ENCODE measurements at places on chromosomes 2 and 18. TPM values are rescaled to one million over a fixed set of nuclear protein-coding genes. Genes with fewer than 3 reads are reported as not detected.
A peak's percentile ranks its signal among the peaks of the same experiment; 100 is the strongest.

Gene CREG2
- total RNA-seq = 1.3 TPM

DNA sequence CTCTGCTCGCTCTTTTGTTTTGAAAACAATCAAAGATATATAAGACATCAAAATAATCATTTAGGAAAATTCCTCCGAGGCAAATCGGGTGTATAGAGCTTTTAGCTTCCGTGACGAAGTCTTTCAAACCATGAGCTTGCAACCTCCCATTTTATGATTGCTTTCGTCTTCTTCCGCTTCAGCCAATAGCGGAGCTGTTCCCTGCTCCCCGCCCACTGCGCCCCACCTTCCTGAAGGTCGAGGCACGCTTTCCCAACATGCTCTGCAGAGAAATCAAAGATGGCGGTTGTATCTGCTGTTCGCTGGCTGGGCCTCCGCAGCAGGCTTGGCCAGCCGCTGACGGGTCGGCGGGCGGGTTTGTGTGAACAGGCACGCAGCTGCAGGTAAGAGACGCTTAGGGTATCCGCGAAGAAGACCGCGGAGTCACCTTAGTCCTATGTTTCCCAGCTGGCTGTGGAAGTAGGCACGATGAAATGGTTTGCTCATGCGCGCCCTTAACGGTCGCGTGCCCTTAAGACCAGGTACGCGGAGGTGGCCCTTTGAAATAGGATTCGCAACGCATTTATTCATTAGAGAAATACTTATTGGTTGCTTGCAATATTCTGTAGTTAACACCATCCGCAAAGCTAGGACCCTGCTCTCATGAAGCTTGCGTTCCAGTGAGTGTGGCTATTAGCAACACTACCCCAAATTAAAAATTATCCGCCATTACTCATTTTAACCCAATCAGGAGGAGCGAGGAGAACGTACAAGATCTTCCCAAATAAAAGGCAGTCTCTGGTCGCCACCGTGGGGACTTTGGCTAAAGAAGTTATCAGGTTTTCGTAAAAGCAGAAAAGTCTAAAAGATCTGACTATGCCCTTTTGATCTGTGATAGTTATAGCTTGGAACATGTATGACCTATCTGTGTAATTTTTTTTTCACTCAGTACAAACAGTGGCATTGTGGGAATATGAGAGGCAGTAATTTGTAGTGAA is at the start of gene PTCD3:
Gene PTCD3 (plus strand): TSS at position 267 of the 977 bp plus-strand sequence. CDS start 13 bp downstream, at position 280.
- DNase-seq = peak; percentile 93

GRCh38 chr2:77604953-77605929 is 83.1 kb upstream of the LRRTM4 start:
- no peak for DNase-seq

Gene RGPD6
- total RNA-seq = 11.5 TPM

Gene DSEL
- total RNA-seq = 12.2 TPM

Gene SATB2
- 20.8 TPM for total RNA-seq

Gene HOXD9
- total RNA-seq = 0.44 TPM

Gene ARID5A
- total RNA-seq = 3.5 TPM

GRCh38 chr2:229780856-229781773 is 66.8 kb upstream of the DNER start:
- DNase-seq = no peak

- DNase-seq = no peak
Measured at GRCh38 chr2:32067549-32067948, 4.2 kb downstream of the SPAST start.

Gene G6PC2
- not detected for total RNA-seq

GRCh38 chr2:176268976-176269318 is 295 bp upstream of the MTX2 start:
- DNase-seq = no peak

Gene MSH2
- total RNA-seq = 27.9 TPM

Gene ZSCAN30
- 41.0 TPM for total RNA-seq

DNA sequence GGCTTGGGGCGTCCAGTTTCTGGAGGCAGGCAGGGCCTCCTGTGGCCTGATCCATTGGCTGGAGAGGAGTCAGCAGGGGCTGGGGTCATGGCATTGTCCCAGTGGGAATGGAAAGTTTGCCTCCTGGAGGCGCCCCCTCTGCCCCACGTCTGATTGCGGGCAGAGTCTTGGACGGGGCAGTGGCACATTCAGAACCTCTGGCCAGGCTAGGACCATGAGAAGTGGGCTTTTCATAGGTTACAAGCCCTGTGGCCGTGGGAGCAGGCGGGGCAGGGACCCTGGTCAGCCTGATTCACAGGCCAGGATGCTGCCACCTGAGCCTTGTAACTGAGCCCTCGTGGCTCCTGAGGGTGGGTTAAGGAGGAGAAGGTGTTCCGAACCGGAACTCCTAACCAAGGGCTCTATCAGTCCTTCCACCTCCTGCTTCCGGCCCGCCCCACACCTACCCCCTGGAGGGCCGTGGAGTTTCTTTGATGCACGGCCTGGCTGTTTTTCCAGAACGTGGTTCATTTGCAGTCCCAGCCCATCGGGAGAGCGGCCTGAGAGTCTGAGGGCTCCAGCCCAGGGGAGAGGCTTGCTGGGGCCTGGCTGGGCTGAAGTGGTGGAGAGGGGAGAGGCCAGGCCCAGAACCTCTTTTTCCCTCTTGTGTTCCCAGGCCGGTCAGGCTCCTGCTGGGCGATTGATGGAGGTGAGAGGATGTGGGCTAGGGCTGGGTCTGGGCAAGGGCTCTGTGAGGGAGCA is 43.9 kb upstream of the PLB1 start:
- DNase-seq = no peak

DNA sequence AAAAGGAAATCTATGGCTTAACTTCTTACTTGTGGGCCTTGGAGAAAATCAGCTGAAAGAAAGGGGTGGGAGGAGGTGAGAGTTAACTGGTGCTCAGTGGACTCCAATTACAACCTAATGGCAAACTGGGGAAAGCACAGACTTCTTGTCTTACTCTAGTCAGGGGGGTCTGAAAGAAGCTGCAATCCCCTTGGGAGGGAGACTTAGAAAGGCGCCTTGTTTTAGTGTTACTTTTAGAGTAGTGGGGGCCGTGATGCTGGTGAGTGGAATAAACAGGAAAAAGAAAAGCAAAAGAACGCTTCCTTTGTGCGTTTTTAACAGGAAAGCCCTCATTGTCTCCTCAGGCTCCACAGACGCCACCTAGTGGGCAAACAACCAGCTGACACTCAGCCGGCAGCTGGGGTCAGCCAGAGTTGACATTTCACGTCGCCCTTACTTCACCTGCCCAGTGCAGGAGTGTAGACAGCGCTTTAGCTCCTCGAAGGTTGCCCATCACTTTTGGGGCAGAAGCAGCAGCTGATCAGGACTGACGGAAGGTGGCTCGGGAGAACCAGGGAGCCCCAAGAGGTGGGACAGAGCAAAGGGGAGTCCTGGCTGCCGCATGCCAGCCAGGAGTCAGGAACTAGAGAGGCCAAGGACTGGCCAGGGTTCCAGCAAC is 55.9 kb upstream of the GORASP2 start:
- DNase-seq = peak; percentile 84

DNA sequence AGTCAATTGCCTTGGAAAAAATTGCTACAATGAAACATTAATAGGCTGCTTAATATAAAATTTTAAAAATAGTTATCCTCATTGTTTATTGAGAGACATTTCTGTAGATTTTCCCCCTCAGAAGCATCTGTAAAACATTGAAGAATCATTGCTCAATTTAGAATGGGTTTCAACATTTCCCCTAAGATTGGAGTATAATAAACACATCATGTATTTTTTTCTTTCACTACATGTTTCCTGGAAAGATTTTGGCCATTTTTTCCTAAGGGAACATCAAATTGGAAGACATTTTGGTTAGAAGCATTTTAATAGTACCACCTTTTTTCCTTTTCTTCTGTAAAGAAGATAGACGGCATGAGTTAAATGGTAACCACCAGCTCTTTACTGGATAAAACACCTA is 443.2 kb upstream of the SPHKAP start:
- DNase-seq = no peak

Gene FSHR
- not detected for total RNA-seq

DNA sequence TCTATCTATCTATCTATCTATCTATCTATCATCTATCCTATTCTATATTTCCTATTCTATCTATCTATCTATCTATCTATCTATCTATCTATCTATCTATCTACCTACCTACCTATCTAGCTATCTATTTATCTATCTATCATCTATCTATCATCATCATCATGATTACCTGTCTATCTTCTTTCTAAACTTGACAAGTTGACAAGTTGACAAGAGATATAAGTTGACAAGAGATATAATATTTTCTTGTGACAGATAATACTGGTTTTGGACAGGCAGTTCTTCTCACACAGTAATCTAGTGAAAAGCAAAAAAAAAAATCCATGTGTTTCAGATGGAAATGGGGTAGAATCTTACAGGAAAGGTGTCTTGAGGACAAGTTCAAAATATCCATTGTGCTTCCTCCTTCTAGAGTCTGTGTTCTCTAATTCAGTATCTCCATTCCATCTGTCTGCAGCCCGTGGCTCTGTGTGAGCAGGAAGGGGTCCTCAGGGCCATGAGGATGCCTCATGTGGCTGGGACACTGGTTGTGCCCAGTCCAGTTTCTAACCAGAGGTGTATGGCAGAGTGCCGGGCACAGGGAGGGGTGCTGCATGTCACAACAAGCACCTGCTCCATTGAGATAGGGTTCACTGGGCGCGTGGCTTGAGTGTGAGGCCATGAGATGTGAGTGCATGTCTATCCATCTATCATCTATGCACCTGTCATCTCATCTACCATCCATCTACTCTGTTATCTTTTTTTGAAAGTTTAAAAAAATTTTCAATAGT is 212.4 kb upstream of the PXDN start:
- DNase-seq = no peak

- no peak for DNase-seq
Measured at GRCh38 chr2:70128005-70128404, 40.7 kb downstream of the PCBP1 start.

DNA sequence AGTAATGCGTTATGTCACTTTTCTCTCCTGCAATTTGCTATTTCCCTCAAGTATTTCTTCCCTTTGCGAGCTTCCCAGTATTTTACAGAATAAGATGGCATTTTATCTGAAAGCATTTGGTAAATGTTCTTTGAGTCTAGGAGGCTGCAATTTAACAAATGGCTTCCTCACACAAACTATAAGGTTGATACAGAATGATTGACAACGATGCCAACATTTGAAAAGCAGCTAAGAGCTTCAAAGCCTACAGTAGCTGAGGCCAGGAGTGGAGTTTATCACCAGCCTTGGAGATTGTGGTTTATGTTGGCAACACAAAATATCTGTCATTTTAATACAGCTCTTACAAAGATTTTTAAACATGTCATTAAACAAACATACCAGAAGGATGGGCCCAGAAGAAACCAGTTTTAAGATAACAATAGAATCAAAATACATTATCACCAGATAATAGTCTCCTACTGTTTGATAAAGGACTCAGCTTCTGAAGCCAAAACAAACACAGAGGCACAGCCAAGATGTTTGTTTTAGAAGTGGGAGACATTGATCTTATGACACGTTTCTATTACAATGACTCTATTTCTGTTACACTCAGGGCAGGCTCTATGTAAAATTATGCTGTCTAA is 711.4 kb upstream of the ACVR2A start:
- no peak for DNase-seq

Gene APCDD1
- 171 TPM for total RNA-seq

Gene SLC9A4
- 0.12 TPM for total RNA-seq

GRCh38 chr2:95277246-95277906 is 3.1 kb downstream of the PROM2 start:
- DNase-seq = peak; percentile 14
